Amniotic stem cell (primary cell): ENCODE measurements at places on chromosomes 3 and 15.

DNA sequence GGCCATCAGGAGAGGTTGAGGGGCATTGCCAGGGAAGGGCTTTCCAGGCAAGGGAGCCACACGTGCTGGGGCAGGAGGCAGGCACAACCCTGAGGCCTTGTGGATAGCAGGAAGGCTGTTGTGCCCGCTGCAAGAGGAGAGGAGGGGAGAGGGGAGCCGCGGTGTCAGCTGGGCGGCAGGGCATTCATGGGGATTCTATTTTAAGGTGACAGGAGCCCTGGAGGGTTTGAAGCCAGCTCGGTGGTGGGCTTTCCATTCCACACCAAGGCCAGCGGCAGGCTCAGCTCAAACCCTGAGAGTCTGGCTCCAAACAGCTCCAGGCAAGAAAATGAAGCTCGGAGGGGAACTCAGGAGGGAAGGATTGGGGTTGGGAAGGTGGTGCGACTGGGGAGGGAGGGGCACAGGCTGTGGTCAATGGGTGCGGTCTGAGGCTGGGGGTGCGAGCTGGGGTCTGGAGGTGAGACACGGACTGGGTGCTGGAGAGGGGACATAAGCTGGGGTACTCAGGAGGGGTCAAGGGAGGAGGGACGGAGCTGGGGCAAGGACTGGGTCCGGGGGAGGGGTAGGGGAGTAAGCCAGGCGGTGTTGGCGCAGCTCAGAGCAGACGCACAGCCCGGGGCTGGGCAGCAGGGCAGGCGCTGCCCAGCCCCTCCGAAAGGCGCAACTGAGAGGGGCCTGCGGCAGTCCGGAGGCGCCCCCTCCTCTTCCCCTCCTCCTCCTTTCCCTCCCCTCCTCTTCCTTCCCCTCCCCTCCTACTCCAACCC is 43.4 kb downstream of the TPRA1 start:
- no peak for DNase-seq

DNA sequence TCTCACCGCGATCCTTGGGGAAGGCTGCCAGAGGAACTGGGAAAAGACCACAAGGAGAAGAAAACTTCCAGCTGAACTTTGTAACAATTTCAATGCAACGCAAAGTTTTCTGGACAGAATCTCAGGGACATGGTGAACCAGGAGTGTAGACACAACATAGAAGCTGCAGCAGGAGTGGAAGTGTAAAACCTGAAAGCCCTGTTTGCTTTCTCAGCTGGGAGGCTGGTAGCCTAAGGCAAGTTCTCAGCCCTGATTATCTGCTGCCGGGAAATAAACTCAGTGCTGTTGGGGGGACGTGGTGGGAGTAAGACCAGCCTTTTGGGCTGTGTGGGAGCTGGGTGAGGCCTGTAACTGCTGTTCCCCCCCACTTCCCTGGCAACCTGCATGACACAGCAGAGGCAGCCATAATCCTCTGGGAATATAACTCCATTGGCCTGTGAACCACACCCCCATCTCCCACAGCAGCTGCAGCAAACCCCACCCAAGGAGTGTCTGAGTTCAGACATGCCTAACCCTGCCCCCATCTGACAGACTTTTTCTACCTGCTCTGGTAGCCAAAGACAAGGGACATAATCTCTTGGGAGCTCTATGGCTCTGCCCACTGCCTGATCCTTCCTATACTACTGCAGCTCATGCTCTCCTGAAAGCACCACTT is 106.7 kb downstream of the ZNF621 start:
- DNase-seq = no peak

DNA sequence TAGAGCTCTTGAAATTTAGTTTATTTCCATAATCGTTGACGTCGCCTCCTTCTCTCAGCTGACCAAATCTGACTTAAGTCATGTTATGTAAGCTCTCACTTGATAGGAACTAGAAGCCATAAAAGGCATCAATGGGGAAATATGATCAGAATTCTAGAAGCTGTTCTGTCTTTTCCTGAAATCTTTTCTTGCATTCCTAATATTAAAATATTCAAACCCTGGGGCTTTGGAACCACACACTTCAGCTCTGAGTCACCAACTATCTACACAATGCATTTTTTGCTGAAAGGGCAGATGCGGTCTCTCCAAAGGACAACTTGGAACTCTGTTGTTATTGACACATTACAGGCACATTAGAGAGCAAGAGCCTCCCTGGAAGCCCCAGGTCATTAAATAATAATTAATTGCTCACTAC is 91.3 kb downstream of the LARS2 start:
- peak; percentile 71 for DNase-seq

DNA sequence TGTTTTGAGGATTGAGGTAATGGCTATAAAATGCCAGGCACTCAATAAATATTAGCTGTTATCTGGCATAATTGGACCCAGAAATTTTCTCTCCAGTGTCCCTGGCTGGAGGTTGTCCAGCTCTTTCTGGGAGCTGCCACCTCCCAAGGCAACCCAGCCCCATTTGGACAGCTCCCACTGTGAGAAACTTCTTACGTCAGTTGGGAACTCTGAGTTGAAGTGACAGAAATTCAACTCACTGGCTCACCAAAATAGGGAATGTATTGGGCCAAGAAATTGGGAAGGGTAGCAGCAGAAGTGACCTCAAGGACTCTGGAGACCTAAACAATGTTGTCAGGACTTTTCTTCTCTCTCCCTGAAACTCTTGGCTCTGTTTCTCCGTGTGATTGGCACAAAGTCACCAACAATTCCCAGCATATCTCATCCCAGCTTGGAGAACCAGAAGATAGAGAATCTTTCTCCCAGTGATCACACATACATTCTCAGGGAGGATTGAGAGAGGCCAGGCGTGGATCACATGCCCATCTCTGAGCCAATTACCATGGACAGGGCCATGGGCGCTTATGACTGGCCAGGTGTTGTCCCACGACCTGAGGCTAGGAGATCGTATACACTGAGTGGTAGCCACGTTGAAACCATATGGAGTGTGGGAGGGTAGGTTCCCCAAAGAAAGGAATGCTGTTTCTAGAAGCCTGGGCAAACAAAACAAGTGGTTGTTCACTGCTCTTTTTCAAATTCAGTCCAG is 22.5 kb upstream of the HCN4 start:
- no peak for DNase-seq

GRCh38 chr15:71291723-71292122 is 176.5 kb downstream of the THSD4 start:
- no peak for DNase-seq

DNA sequence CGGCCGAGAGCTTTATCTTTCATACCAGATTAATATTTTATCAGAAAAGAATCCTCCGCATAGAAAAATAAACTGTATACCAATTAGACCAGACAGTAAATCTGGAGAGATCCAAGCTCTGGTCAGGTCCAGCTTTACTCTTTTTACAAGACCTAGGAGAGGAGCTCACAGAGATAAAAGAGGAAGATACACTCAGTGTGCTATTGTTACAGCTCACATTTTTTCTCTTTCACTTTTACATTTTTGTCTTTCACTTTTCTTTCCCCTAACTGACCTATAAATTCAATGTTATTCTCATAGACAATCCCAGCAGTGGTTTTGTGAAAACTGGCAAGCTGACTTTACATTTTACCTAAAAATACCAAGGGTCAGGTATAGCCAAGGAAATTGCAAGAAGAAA is 55.8 kb downstream of the GUCA1C start:
- no peak for DNase-seq

DNA sequence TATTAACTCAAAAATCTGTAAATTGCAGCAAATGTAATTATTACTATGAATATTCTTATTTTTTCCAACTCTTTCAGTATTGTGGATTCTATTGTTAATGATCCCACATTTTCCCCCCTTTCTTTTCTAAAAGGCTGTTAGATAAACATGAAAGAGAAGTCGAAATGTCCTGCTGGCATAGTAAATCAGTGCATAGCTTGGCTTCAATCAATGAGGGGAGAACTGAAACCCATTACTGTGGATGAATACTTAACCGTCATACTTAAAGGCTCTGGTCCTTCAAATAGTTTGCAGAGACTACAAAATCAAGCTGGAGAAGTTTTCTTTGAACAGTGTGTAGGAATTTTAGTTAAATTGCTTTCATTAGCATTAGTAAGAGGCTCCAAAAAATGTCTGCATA is 667.9 kb downstream of the CADM2 start:
- DNase-seq = no peak

- DNase-seq = no peak
These were observed 1.2 kb downstream of the NT5DC2 start for GRCh38 chr3:52532517-52532837.

- DNase-seq = no peak
These were observed 8.8 kb downstream of the KLF15 start for GRCh38 chr3:126348308-126348920.

- no peak for DNase-seq
These were observed 33.3 kb downstream of the CCNB2 start for GRCh38 chr15:59138243-59138642.

DNA sequence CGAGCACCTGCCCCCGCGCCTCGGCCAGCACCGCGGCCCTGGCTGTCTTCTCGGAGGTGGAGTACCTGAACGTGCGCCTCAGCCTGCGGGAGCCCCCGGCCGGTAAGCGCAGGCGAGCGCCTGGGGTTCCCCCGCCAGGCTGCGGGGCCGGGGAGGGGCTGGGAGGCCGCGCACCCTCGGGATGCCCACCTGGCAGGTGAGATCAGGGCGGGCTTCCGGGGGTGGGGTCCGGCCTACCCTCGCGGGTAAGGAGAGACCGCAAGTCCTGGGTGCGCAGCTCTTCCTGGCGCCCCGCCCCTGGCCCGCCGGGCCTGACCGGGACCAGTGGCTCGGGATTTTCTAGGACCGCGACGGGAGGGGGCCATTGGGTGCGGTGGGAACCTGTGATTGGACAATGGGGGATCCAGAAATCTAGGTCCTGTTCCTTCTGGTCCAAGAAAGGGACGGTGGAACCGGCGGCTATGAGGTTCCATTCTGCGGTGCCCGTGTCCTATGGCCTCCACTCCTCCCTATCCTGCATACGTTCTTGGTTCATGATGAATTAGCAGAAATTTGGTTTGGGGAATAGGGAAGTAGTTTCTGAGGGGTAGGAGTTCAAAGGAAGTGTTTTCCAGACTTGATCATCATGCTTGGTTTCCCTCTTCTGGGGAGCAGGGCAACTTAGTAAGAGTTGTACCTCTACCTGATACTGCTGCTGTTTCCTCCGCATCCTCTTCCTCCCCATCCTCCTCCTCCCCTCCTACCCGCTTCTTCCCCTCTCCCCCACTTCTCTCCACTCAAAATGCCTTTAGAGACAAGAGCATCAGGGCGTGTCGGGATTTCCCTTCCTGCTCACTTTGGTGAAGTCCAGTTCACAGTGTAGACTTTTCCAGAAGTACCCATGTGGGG is 808 bp downstream of the ARRDC4 start:
- DNase-seq = no peak

DNA sequence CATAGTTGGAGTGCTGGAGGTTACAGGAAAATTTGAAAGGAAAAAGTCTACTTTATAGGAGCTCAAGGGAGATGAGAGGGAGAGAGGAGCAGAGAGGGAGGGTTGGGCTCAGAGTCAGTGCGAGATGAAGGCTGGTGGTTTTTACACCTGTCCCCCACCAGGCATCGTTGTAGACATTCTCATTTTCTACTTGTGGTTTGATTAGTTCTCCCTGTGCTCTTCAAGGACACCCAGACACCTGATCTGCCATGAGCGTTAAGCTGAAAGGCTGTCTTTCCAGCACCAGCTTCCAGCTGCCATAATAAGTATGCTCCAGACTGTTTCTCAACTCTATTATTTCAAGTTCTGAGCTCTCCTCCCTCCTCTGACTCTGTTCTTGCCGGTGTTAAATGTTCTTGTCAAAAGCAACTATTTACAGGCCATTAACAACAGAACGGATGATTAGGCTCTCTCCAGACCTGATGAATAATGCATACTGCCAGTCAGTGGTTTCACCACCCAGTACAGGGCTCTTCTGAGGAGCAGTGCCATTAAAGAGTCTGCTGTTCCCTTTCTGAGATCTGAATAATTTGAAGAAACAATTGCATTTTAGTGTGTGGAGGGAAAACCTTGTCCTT is 514.6 kb upstream of the MCTP2 start:
- DNase-seq = no peak

DNA sequence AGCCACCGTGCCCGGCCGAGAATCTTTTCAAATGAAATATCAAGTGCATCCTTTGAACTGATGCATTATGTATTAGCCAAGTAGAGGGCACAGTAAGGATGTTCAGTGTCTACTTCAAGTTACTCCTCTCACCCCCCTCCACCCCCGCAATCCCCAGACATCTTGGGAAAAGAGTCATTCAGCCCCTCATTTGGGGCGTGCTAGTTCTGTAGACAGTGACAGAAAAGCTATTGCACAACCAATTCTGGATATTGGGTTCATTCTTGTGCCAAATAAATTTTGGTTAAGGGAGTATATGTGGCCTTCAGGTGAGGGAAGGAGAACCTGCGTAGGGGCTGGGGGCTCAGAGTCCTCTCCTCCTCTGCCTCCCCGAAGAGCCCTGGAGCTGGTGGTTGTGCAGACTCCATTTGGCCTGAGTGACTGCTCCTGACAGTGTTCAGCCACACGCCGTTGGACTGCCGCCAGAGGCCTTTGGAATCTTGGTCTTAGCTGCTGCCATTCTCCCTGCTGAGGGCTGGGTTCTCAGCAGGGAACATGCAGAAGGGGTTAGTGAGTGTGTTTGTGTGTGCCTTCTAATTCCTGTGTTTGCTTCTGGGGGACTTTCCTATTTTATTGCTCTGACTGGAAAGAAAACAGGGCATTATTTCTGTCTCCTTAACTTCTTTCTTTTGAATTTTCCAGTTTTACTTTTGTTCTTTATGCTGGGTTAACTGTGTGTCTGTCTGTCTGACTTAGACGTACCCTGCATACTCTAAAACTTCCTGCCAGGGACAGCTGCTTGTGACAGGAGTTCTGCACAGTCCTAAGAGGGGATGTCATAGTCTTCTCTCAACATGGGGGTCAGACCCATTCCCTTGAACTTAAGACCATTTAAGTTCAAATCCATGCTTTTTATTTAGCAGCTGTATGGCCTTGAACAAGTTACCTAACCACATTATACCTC is 21.0 kb downstream of the RARB start:
- peak; percentile 55 for DNase-seq

- no peak for DNase-seq
These were observed 884.7 kb downstream of the NAALADL2 start for GRCh38 chr3:175743733-175744400.

DNA sequence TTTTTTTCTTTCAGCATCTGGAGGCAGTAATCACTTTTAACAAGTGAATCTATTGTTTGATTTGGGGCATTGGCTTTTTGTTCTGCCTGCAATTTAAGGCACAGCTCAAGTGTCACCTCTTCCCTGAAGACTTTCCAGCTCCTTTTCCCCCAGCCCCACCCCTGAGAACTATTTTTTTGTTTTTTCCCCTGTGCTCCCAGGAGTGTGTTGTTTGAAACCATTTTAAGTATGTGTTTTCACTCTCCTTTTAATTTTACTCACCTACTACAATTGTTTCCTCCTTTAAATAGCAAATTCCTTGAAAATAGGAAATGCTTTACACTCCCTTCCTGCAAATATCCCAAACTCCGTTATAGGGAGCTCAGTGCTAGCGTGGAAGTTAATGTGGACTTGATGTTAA is 286.7 kb upstream of the PROK2 start:
- DNase-seq = no peak

- DNase-seq = no peak
These were observed 61.6 kb upstream of the RYK start for GRCh38 chr3:134312072-134312872.

- DNase-seq = no peak
These were observed 872 bp downstream of the DLEC1 start for GRCh38 chr3:38039899-38040261.

GRCh38 chr3:18712713-18713576 is 287.8 kb upstream of the SATB1 start:
- DNase-seq = no peak
